ENCODE measurements at places on chromosomes 2 and 18. TPM values are rescaled to one million over a fixed set of nuclear protein-coding genes. Genes with fewer than 3 reads are reported as not detected.

GALNT14 gene
- 0.04 TPM for polyA plus RNA-seq

GLI2 gene
- polyA plus RNA-seq, result not detected

UCN gene
- 1.2 TPM for polyA plus RNA-seq

HS1BP3 gene
- polyA plus RNA-seq, result 36.3 TPM

IL1B gene
- 0.25 TPM for polyA plus RNA-seq

AGXT gene
- polyA plus RNA-seq, result not detected
